NCI-H510A (cell line): ENCODE measurements at places on chromosomes 7 and 10.

- DNase-seq: no peak
Measured at GRCh38 chr7:91079487-91079886, 184.7 kb upstream of the FZD1 start.

DNA sequence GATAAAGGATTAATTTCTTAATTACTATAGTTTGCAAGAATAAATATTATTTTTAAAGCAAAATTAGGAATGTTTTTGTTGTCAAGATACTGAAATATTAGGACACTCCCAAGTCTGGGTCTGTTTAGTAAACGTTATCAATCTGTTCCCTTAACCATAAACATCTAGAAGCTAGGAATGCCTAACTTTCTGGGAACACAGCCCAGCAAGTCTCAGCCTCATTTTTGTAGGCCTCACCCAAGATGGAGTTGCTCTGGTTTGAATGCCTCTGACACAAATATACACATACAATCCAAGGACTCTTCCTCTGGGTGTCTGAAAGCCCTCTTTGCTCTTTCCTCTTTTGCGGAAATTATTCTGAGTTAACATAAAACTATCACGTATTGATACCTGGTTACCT lies 487.4 kb upstream of the CELF2 start:
- no peak for DNase-seq

DNA sequence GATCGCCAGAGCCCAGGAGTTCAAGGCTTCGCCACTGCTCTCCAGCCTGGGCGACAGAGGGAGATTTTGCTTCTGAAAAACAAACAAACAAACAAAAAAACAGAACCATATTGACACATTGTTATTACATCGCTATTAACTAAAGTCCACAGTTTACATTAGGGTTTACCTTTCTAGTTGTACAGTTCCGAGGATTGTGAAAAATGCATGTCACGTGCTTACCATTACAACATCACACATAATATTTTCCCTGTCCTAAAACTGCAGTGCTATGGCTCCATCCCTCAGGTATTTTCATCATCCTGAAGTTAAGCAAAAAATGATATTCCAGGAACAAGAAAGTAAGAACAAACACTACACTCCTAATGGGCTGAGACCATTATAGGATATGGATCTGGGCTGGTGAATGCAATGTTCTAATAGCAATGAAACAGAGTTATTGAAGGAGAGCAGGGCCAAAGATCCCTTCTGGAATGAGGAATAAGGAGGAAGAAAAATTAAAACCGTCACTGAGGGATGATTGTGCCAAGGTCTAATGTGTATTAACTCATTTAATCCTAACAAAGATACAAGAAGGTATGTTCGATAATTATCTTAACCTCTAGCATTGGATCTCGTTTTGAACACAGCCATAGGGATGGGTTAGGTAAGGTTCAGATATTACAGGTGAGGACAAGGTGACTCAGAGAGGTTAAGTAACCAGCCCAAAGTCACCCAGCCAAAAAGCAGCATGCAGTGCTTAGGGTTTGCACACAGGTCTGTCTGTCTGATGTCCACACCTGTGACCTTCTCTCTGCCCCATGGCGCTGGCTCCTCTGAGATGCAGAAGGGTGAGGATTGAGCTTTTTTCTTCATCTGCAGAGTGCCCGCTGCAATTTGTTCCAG lies 14.0 kb upstream of the CUX1 start:
- DNase-seq: no peak

DNA sequence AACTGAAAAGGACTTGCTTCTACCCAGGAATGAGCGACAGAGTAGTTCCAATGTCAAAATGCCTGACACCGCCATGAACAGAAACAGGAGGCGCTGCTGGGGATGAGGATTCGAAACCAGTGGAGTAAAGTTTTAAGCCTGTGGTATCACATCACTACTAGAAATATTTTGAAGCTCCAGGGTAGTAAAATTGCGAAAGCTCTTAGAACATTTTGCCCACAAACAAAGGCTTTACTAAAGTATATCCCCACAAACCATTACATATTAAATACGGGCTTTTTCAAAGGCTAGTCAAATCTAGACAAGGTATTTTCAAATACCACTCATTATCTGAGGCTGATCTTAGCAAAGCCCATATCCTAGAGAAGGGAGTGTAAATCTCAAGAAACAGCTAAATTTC lies 2.4 kb downstream of the PRDX3 start:
- DNase-seq: no peak

DNA sequence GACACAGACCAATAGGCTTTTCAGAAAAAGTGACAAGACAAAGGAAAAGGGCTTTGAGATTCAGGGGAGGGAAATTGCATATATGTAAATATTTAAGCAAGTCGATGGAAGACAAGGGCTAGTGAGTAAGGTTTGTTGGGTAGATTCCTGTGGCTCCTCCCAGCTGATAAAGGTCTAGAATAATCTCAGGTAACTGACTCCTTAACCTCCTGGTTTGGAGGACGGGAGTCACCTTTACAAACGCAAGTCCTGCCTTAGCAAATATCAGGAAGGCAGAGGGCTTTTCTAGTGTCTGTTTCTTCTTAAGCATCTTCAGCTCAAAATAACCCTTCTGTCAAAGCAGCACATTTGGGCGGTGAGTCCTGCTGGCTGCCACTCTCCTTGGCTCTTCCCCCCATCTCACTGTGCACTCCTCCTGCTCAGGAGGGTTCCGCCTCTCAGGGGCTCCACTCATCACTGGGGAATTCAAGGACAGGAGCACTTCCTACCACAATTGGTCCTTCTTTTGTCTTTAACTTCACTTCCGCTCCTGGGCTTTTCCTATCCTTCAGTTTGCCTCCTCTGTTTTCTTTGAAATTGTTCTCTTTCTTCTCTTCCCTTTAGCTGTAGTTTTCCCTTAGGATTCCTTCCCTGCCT lies 496.3 kb upstream of the KLF6 start:
- DNase-seq: no peak

DNA sequence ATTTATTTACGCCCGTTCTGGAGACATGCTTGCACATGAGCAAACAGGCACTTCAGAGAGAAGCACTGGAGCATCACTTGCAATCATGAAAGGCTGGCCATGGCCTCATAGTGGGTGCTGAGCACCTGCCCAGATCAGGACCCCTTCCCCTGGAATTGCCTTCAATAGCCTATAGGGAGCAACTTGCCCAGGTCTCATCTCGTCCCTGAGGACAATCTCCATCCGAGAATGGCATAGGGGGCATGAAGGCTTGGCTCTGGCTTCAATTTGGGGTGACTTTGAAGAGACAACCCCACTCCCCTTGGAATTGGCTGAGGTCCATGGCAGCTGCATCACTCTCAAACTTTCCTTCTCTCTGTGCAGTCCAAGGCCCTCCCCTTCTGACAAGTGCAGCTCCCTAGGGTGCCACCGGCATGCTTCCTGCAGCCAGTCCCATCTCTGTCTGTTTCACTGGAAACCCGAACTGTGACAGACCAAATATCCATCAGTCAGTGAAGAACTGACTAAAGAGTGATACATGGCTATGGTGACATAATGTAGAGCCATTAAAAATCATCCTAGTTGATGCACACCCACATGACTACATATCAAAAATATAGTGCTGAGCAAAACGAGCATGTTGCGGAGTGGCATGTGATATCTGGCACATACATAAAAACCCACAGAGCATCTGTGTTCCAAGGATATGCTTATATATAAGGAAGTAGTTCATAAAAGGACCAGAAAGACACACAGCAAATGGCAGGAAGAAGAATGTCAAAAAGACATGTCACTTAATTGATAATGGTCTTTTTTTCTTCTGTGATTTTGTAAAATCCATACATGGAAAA lies 12.4 kb downstream of the GDF2 start:
- DNase-seq: no peak

GRCh38 chr10:126147866-126148587 lies 240.2 kb downstream of the ADAM12 start:
- DNase-seq: no peak

GRCh38 chr10:103839519-103839871 lies 15.9 kb downstream of the SH3PXD2A start:
- no peak for DNase-seq

- DNase-seq: no peak
Measured at GRCh38 chr7:27708485-27708884, 31.5 kb upstream of the TAX1BP1 start.

GRCh38 chr10:13352519-13352918 lies 4.4 kb upstream of the SEPHS1 start:
- no peak for DNase-seq

- DNase-seq: no peak
Measured at GRCh38 chr10:18450298-18450697, 201.1 kb downstream of the NSUN6 start.

DNA sequence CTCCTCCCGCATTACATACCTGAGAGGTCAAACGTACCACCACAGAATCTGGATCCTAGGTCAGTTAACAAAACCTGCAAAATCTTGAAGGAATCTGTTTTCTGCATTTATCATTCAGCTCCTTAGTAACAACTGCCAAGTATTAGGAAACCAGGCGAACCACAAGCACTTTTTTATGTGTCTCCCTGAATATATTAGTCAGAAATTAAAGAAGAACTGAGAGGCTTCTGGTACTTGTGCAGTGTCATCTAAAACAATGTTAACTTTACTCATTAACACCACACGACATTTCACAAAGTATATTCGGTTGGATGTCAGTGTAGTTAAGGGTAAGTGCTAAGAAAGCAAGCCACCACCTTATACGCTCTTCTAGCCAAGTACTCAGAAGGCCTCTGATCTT lies 2.5 kb downstream of the CCDC6 start:
- no peak for DNase-seq

GRCh38 chr10:122507616-122508015 lies 46.3 kb downstream of the HTRA1 start:
- no peak for DNase-seq

GRCh38 chr7:155221547-155221946 lies 76.1 kb upstream of the INSIG1 start:
- DNase-seq: no peak

- DNase-seq: no peak
Measured at GRCh38 chr7:68121655-68122054, 1125.0 kb downstream of the TYW1 start.

GRCh38 chr10:58513188-58514110 lies 777 bp downstream of the BICC1 start:
- DNase-seq: no peak

- DNase-seq: no peak
Measured at GRCh38 chr10:77190291-77190690, 447.3 kb downstream of the KCNMA1 start.
